Cardiac muscle cell (in vitro differentiated cells and primary cell): ENCODE measurements at places on chromosomes 13 and 19. TPM values are rescaled to one million over a fixed set of nuclear protein-coding genes. Genes with fewer than 3 reads are reported as not detected.

TJP3 gene
- 3.0 and 5.0 TPM in 2 replicates for polyA plus RNA-seq

MCEMP1 gene
- not detected in 2 replicates for polyA plus RNA-seq

CNN1 gene
- 219 and 388 TPM in 2 replicates for polyA plus RNA-seq

MISP gene
- not detected in 2 replicates for polyA plus RNA-seq

CEACAM20 gene
- polyA plus RNA-seq = not detected in 2 replicates

CLEC11A gene
- 26.7 and 29.4 TPM in 2 replicates for polyA plus RNA-seq

CYP4F11 gene
- not detected in 2 replicates for polyA plus RNA-seq

IL4I1 gene
- 0.40 TPM in 1 of 2 replicates, not detected in the other for polyA plus RNA-seq

CPB2 gene
- polyA plus RNA-seq = not detected in 2 replicates

VSTM2B gene
- polyA plus RNA-seq = not detected in 2 replicates

MAP4K1 gene
- polyA plus RNA-seq = 4.6 and 7.7 TPM in 2 replicates

SIGLEC12 gene
- not detected in 2 replicates for polyA plus RNA-seq

ZNF426 gene
- 16.1 and 21.5 TPM in 2 replicates for polyA plus RNA-seq

KLK12 gene
- not detected in 2 replicates for polyA plus RNA-seq

NDUFA11 gene
- polyA plus RNA-seq = 738 and 760 TPM in 2 replicates

PGPEP1 gene
- polyA plus RNA-seq = 12.9 and 14.0 TPM in 2 replicates

OR7A5 gene
- polyA plus RNA-seq = not detected in 2 replicates

UNC13A gene
- 0.31 and 0.74 TPM in 2 replicates for polyA plus RNA-seq

MAST3 gene
- 5.5 and 8.4 TPM in 2 replicates for polyA plus RNA-seq

ZBTB32 gene
- polyA plus RNA-seq = 0.53 and 0.59 TPM in 2 replicates

GPR12 gene
- not detected in 2 replicates for polyA plus RNA-seq

GRIN2D gene
- polyA plus RNA-seq = 3.5 and 3.9 TPM in 2 replicates

ADAT3 gene
- 5.9 and 14.3 TPM in 2 replicates for polyA plus RNA-seq

PVR gene
- polyA plus RNA-seq = 18.7 and 19.6 TPM in 2 replicates

PDCD5 gene
- polyA plus RNA-seq = 245 and 275 TPM in 2 replicates

IGFL3 gene
- 0.37 TPM in 1 of 2 replicates, not detected in the other for polyA plus RNA-seq

EEF1AKMT1 gene
- 11.5 and 18.3 TPM in 2 replicates for polyA plus RNA-seq
